ENCODE measurements at places on chromosomes 13 and 19.

DNA sequence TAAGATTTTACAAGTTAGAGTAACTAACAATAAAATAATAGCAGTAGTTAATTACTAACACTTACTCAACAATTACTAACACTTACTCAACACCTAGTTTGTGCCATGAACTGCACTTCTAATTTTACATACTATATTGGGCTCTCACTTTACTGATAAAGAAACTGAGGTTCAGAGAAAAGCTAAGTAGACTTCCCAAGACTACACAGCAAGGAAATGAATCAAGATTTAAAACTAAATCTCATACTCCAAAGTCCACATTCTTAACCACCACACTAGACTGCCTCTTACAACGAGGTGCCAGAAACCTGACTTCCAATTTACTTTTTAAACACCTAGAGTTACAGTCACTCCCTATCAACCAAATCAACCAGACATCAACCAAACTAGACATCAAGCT is 25.1 kb downstream of the RBM26 start:
- DNase-seq: no peak

DNA sequence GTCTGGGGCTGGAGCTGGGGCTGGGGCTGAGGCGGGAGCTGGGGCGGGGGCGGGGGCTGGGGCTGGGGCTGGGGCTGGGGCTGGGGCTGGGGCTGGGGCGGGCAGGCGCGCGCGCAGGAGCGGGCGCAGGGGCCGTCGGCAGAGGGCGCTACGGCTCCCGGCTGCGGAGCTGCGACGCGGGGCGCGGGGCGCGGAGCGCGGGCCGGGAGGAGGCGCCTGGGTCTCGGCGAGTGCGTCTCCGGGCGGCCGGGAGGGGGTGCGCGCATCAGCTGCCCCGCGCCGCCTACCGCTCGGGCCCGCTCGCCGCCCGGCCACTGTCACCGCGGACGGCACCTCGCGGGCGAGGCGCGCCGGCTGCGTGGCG is 422 bp upstream of the MTUS2 start:
- DNase-seq: peak; percentile 33

- DNase-seq: no peak
Observed at GRCh38 chr13:38602266-38602665, 84.6 kb upstream of the FREM2 start.

DNA sequence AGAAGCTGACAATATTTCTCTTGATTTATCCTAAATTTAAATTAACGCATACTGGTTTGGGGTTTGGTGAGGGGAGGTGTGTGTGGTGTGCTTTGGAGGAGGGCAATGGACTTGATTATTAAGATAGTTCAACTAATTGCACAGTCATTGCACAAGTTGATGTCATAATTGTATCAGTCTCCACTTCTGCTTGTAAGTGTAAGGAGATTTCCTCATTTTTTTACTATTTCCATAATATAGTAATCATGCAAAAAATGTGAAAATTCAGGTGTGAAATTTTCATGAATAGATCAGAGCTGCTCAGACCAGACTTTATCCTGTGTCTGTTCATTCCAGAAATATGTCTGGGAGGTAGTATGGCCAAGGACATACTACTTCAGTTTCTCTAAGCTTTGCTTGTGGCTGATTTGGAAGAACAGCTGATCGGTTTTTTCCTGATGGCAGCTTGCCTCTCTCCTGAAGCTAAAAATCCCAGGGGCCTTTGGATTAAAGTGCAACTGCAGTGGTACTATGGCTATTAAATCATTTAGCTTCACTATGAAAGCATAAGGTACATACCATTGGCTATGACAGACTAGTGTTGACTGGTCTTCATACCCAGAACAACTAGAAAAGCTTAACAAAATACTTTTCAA is 201.8 kb upstream of the MIR17HG start:
- no peak for DNase-seq

- DNase-seq: no peak
Observed at GRCh38 chr19:8089664-8090601, 37.4 kb downstream of the CCL25 start.

DNA sequence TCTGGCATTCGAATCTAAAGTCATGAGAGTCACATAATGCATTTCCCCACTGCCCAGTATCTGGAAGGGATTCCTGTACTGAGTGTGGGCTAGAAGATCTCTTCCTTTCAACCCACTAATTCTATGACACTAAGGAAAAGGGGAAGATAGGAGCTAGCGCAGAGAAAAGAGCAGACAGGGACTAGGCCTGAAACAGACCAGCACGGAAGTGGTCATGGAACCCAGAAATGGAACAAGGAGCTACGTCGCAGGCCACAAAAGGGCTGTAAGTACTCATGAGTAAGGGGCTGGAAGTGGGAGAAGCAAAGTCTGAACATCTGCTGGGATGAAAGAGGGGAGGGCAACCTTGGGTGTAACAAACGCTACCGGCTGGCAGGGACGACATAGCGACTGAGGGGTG is 8.6 kb downstream of the ABCC4 start:
- no peak for DNase-seq

GRCh38 chr19:37692956-37693620 is 26.5 kb downstream of the ZNF607 start:
- DNase-seq: no peak
